ENCODE measurements at places on chromosomes 5 and 9.

DNA sequence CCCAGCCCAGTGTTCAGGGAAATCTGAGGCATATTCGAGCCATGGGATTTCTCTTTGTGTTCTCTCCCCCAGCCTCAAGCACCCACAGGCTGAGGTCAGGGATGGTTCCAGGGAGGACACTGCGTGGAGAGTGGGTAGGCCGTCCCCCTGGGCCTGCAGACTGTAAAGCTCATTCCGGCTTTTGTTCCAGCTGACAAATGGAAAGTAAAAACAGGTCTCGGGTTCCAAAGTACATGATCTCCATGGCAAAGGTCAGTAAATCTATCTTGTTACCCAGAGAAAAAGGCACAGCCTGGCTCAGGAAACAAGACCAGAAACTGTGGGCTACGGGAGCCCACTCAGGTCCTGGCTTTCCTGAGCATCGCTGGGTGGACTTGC lies 116.2 kb downstream of the ROR2 start:
- ATAC-seq, result no peak

DNA sequence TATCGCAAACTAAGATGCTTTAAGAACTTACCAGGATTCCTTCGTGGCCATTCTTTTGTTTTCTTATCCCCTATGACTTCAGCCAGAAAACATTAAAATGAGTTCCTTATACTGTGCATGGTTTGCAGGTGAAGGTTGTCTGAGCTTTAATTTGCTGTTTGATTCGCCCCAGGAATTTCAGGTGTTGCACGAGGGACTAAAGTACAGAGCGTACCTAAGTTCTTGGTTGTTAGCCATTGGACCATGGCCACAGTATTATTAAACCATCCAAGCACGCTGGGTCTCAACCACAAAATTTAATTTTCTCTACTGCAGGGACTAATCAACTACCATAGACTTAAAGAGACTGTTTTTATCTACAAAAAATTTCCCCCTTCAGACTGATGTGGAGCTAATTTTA lies 208.4 kb upstream of the MPDZ start:
- no peak for ATAC-seq

- no peak for ATAC-seq
Measured at GRCh38 chr9:28916348-28916747, 1343.1 kb upstream of the C9orf72 start.

DNA sequence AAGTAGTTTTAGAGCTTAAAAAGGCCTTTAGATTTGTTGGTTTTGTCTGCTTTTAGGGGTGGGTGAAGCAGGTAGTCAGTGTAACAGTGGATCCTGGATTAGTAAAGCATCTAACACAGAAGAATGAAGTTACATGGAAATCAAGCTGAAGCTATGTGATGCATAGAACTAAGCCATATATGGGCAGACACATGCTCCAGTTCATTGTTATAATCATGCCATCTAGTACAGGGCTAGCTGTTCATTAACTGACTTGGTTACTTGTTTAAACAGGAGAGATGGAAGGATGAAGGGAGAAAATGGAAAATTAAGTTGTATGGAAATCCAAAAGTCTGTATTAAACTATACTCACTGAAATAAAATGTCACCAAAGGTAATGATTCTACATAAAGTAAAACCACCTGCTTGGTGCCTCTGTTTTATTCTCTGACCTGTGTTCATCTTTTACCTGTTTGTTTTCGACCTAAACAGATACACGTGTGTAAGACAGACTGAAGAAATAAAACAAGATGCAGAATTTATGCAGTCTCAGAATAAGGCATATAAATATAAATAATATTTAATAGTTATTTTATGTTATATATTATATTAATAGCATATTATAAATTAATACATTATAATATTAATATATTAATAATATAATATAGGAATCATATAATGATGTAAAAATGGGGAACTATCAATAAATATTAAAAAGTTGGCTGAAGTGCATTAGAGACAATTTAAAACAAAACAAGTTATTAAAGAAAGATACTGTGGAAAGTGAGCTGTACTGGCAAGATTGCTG lies 33.9 kb downstream of the MRPS30 start:
- ATAC-seq, result no peak

DNA sequence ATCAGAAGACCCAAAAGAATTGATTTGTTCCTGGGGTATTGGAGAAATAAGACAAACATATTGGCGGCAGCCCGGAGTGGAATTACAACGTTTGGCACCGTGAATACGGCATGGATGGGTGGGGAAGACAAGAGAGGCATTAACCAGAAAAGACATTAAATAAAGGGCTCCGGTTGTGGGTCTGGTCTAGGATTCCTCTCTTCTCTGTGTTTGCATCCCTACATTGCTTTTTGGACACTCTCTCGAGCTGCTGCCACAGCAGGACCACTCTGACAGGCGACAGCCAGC lies 138.7 kb upstream of the PALM2AKAP2 start:
- no peak for ATAC-seq

- no peak for ATAC-seq
Measured at GRCh38 chr9:86082870-86083269, 16.5 kb downstream of the GOLM1 start.

DNA sequence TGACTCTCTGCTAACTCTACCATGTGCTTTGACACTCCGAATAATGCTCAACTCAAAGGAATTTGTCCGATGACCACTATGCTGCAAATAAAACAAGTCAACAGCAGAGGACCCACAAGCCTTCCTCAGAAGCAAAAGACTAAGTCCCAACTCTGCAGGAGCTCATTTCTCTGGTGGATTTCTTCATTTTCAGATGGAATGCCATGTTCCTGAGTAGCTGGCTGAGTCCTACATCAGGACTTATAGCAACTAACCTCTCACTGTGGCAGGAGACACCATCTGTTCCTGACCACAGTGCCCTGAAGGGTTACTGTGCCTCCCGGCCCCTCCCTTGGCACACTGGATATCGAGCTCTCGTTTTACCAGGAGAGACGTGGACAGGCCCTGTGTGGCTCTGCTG lies 20.8 kb downstream of the LHFPL2 start:
- no peak for ATAC-seq

DNA sequence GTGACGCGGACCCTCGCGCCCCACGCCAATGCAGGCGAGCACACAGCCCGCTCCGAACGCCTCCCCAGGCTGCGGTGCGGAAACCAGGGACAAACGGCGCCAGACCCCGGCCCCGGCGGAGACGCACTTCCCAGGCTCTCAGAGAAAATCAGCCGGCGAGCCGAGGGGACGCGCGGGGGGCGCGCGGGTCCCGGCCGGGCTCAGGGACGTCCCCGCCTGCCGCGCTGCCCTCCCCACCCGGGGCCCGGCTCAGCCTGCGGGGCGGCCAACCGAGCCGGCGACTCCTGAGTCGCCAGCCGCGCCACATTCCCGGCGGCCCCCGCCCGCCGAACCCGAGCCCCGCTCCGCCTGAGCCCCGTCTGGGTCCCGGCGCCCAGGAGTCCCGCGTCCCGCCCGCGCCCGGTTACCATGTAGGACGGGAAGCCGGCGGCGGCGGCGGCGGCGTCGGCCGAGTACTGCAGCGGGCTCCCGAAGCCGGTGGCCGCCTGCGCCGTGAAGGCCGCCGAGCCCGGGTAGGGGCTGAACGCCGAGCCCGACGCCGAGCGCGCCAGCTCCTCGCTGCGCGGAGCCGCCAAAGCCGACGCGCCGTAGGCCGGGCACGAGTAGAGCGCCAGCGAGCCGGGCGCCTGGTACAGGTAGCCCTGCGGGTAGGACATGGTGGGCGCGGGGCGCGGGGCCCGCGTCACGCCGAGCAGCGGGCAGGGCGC lies 566 bp downstream of the IRX2 start:
- ATAC-seq, result peak; percentile 48

GRCh38 chr9:38384990-38385848 lies 7.3 kb upstream of the ALDH1B1 start:
- ATAC-seq, result no peak

- peak; percentile 76 for ATAC-seq
Measured at GRCh38 chr5:150801117-150801927, 22.8 kb downstream of the SMIM3 start.

DNA sequence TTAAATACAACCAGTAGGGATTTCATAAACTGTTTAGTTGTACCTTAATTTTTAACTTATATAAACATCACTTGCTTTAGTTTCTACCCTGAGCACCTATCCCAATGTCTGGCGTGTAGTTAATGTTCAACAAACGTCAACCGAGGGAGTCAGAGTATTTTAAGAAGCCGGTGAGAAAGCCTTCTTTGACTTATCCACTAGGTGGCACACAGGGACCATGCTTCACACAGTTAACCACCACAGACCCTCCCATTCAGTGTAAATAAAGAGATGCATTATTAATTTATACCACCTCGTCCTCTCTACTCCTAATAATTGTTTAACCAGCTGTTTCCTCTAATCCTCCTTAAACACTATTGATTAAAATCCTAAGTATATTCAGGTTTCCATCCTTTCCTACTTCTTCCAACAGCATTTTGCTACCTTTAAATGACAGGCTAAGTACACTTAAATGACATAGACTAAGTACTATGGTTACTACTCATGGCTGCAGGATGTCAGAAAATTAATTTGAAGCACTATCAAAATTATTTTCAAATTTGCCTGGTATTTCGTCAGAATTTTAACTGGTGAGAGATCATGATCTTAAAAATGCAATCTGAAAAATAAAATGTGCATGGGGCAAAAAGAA lies 2.3 kb downstream of the HAPLN1 start:
- peak; percentile 61 for ATAC-seq

DNA sequence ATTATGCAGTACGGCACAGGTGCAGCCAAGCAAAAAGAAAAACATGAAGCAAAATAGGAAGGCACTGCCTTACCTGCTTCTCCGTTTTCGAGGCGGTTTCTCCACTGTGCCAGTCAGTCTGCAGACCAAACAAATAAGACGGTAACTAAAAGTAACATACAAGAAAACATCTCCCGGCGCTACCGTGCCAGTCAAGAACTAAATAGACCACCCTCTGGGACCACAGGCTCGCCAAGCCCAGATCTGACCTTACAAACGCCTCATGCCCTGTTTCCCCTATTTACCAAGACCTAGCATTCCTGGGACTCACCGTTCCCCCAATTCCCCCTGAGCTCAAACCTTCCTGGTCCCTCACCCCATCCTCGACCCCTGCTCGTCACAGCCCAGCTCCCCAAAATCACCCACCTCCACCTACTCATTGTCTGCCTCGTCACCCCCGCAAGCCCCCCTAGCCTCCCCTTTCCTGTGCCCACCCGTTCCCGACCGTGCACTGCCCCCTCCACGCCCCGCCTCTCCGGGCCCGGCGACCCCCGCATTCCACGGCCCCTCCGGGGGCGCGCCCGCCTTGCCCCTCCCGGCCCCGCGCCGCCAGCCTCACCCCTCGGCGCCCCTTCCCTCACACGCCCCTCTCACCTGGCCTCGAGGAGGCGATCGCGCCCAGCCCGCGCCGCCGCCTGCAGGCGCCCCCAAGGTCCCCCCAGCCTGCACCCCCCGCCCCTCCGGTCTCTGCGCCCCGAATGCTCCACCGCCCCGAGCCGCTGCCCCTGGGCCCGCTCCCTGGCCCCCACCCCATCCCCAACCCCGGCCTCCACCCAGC lies 560 bp downstream of the SCAI start:
- ATAC-seq, result no peak

GRCh38 chr9:127170652-127171051 lies 48.2 kb upstream of the ANGPTL2 start:
- no peak for ATAC-seq

- peak; percentile 62 for ATAC-seq
Measured at GRCh38 chr5:10635257-10635866, 71.5 kb downstream of the ANKRD33B start.
